ENCODE measurements at places on chromosomes 2 and 18.
A peak's percentile ranks its signal among the peaks of the same experiment; 100 is the strongest.

DNA sequence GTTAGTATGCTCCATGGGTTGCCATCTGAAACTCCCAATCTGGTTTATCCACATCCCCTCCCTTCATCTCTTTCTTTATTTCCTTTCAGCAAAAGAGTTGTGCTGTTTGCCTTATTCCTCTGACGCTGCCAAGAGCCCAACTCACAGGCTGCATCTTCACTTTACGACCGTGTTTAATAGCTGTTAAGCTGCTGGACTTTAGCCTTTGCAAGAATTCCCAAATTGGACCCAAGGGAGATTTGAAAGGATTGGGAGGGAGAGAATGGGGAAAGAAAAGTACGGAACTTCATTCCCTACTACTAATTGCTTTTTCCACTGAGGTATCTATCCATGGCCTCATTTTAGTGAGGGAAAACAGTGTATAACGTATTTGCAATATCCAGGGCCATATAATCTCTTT, 263.4 kb upstream of the MEIS1 start:
- no peak for DNase-seq

DNA sequence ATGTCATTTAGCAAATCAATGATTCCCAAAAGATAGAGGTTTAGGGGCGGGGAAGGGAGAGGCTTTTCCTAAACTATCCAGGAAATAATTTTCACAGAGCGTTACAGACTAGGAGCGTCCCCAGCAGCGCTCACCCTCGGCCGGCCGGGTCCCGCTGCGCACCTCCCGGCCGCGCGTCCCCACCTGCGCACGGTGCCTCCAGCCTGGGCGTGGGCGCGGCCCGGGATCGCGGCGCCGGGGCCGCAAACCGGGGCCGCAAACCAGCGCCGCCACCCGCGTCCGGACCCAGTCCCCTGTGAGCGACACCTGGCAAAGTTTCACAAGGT, 684 bp upstream of the ZCCHC2 start:
- no peak for DNase-seq

DNA sequence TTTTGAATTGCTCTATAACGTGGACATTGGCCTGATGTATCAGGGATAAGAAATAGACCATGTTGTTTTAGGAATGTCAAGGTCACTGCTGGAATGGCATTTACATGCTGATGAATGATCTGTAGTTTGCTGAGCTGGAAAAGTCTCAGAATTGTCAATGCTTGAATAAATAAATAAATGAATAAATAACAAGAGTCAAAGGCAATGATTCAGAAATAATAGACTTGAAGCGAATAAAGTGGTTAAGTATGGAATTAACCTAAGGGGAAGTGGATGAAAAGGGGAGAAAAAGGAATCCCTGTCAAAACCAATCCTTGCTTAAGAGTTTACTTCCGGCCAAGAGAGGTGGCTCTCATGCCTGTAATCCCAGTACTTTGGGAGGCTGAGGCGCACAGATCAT, 1620.0 kb downstream of the SUCLG1 start:
- DNase-seq, result no peak

GRCh38 chr2:881204-881918, 69.3 kb upstream of the SNTG2 start:
- DNase-seq, result no peak

DNA sequence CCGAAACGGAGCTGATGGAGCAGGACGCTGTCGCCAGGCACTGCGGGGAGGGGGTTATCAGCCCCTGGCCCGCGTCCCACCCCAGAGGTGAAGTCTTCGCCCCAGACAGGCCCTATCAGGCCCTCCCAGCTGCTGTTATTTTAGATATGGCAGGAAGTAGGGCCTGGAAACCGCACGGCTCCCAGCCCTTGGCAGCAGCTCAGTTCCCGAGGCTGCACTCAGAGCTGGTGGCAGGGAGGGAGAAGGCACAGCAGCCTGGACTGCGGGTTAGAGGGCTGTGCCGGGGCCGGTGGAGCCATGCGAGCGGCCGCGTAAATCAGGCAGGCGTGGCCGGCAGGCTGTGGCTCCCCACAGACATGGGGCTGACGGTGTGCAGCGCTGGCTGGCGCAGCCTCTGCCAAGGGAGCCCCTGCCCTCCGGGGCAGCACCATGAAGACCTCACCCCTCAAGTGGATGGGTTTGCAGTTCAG, 111.4 kb downstream of the NFATC1 start:
- DNase-seq, result no peak

- no peak for DNase-seq
Observed at GRCh38 chr18:44187090-44187489, 493.6 kb upstream of the SETBP1 start.

GRCh38 chr2:239495791-239496233, 95.0 kb upstream of the HDAC4 start:
- DNase-seq, result no peak

GRCh38 chr2:201906777-201907562, 100.6 kb downstream of the CDK15 start:
- no peak for DNase-seq

DNA sequence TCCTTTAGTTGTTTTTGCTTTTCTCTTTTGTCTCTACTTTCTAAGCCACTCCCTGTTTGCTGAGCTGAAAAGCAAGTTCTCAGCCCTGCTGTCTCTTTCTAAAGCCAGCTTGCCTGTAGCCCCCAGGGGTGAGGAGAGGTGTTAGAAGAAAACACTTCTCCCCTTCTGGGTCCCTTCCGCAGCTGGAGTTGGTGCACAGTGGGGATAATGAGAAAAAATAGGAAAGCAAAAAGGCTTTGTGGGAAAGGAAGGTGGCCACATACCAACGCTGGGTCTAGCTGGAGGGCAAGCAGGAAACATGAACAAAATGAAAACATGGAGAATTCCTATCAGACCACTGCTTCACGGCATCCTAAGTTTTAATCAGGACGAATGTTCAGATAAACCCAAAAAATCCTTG, 15.5 kb upstream of the SLC20A1 start:
- no peak for DNase-seq

- no peak for DNase-seq
Observed at GRCh38 chr2:235661952-235662351, 168.1 kb downstream of the AGAP1 start.

GRCh38 chr2:205273627-205274026, 408.7 kb upstream of the NRP2 start:
- peak; percentile 48 for DNase-seq

DNA sequence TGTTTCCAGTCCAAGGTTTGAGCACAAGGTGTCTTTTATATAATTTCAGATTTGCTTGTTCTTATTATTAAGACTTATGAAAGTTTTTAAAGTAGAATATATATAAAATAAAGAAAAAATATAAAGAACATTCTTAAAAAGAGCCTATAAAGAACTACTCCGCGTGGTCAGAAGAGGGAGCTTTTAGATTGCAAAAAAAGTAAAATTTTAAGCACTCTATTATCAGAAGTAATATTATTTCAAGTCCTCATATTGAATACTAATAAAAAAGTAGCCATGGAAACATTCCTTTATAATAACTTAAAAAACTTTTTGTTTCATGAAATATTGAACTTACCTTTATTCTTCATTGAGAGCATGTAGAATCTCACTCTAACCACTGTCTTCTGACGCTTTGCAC, 51.4 kb downstream of the LINC00305 start:
- no peak for DNase-seq

GRCh38 chr2:3387011-3387410, 7.5 kb downstream of the TRAPPC12 start:
- no peak for DNase-seq

Measured in A549 (cell line).